HS-5 (cell line): ENCODE measurements at places on chromosomes 4 and X.

DNA sequence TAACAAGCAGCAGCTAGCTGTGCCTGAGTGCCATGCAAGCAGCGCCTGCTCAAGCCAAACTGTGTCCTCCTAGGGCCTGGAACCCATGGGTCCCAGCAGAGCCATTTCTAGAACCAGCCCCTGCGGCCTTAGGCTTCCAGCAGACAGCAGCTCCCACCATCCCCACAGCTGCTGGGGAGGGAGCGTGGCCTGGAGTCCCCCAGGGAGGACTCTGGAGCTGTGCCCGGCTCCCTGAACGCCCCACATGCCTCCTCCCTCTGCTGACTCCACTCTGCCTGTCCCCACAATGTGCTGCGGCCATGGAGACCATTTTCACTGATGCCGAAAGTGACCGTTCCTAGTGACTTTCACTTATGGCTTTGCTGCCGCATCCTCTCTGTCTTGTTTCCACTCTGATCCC is 45.9 kb downstream of the GAK start:
- no peak for DNase-seq

- no peak for DNase-seq
These were observed 11.7 kb upstream of the RPS6KA6 start for GRCh38 chrX:84199688-84200087.

GRCh38 chr4:69467797-69468196 is 27.9 kb downstream of the UGT2B4 start:
- no peak for DNase-seq

GRCh38 chr4:78661086-78661690 is 109.6 kb downstream of the ANXA3 start:
- DNase-seq = no peak

DNA sequence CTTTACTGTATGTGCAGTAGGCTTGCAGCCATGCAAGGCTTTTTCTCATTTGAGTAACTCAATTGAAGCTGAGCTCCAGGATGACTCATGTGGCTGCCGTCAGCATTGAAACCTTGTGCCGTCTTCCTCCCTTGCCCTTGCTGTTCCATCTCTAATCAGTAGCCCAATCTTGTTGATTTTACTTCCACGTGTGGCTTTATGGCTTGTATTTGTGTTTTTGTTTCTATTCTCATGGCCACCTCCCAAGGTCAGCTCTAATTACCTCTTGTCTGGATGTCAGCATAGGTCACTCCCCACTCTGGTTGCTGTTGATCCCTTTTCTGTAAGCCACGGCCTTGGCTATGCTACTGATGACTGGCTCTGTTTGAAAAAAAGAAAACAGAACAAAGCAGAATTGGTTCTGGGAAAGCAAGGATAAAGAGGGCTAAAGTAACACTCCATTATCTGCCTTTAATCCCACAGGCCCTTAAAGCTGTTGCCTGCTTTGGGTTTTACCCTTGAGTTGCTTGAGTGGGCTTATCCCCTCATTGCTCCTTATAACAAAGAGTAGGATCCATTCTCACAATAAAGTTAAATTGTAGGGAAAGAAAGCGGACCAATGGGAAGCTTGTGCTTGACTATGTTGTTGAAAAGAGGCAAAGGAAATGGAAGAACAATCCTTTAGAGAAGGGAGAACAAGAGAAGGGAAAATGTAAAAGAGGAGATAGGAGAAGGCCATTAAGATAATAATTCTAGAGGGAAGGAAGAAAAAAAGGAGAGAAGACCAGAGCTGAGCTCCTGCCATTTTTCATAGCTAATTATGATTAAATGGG is 173.9 kb upstream of the PGRMC2 start:
- no peak for DNase-seq

DNA sequence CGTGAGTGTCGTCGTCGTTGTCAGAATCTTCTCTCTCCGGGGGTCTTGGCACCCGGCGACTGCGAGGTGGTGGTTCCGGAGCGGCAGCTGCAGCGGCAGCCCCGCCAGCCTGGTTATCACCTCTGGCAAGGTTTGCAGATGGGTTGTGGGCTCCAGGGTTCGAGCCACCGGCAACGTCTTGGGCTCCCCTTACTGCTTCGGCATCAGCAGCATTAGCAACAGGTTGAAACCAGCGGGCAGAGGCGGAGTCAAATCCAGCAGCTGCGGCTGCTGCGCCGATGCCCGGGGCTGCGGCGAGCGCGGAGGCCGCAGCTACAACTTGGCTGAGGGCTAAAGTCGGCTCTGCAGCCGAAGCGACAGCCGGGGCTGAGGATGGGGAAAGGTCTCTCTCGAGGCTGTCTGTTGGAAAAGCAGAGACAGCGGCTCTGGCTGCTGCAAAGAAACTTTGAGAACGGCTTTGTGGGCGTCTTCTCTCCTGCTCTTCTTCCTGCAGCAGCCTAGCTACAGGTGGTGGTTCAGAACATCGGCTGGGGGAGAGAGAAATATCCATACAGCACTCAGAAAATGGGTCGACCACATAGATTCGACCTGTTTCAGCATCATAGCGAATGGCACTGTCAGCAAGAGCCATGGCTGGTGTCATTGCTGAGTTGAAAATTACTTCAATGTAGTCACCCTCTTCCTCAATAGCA is 3.6 kb downstream of the IRS4 start:
- no peak for DNase-seq
